LHCN-M2 (cell line): ENCODE measurements at places on chromosomes 6 and 20. TPM values are rescaled to one million over a fixed set of nuclear protein-coding genes. Genes with fewer than 3 reads are reported as not detected.

The SLC52A3 gene
- not detected in 2 replicates for total RNA-seq

The AAR2 gene
- total RNA-seq = 26.6 and 29.1 TPM in 2 replicates

The SUMO4 gene
- total RNA-seq = 0.34 and 2.1 TPM in 2 replicates

The NRSN2 gene
- total RNA-seq = 59.2 and 65.6 TPM in 2 replicates

The TMEM63B gene
- 38.2 and 39.0 TPM in 2 replicates for total RNA-seq

The CEP43 gene
- 24.2 and 24.7 TPM in 2 replicates for total RNA-seq
